Right forelimb (tissue), 1 donor: ENCODE measurements at places on chromosomes 3 and 15.

- DNase-seq = no peak
Measured at GRCh38 chr3:155312781-155313180, 19.3 kb upstream of the STRIT1 start.

DNA sequence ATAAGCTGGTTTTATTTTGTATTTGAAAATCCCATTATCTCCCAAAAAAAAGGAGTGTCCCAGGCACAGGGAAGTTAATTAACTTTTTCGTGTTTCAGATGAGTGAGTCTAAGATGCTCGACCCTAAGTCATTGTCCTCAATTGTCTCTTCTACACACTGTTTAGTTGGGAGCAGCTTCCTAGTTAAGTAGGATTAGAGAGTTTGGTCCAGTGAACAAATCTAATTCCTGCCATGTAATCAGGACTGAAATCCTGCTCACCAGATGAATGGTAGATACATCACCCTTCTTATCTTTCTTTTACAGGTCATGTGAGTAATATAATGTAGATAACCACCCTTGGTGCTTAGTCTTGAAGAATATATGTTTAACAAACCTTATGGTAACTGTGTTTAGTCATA, 228.9 kb upstream of the MANF start:
- DNase-seq = no peak

GRCh38 chr15:92531406-92531805, 124.2 kb downstream of the FAM174B start:
- DNase-seq = no peak

GRCh38 chr3:128482666-128483656, 10.0 kb downstream of the GATA2 start:
- no peak for DNase-seq

GRCh38 chr3:39170461-39170860, 17.1 kb upstream of the CSRNP1 start:
- no peak for DNase-seq

DNA sequence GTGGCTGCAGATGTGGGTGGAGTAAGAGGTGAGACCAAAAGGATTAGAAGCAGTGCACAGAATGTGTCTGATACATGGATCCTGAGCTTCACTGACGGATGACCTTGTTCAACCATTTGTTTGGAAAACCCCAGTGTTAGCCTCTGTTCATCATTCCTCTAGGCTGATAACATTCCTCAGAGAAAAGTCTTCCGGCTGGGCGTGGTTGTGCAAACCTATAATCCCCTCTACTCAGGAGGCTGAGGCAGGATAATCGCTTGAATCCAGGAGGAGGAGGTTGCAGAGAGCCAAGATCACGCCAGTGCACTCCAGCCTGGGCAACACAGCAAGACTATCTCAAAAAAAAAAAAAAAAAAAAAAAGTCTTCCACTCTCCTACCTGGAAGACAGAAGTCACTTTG, 23.1 kb upstream of the CHD2 start:
- DNase-seq = no peak

GRCh38 chr15:82999905-83000671, 11.4 kb downstream of the C15orf40 start:
- no peak for DNase-seq

- DNase-seq = peak; percentile 72
Measured at GRCh38 chr3:51955893-51956770, 951 bp downstream of the GPR62 start.

- DNase-seq = no peak
Measured at GRCh38 chr3:14775563-14775962, 43.2 kb upstream of the FGD5 start.

GRCh38 chr3:113952921-113953320, 5.1 kb downstream of the ZDHHC23 start:
- DNase-seq = no peak

- no peak for DNase-seq
Measured at GRCh38 chr3:94065122-94065521, 2.3 kb downstream of the NSUN3 start.

GRCh38 chr3:116579840-116580239, 129.7 kb upstream of the TUSC7 start:
- no peak for DNase-seq

GRCh38 chr3:81837071-81837593, 75.7 kb upstream of the GBE1 start:
- no peak for DNase-seq

- DNase-seq = no peak
Measured at GRCh38 chr3:172003146-172003545, 36.2 kb upstream of the FNDC3B start.

- DNase-seq = no peak
Measured at GRCh38 chr3:59440285-59441028, 390.6 kb upstream of the CFAP20DC start.

- DNase-seq = no peak
Measured at GRCh38 chr15:74782259-74783071, 585 bp downstream of the CSK start.

- no peak for DNase-seq
Measured at GRCh38 chr3:134086616-134087015, 56.9 kb upstream of the SLCO2A1 start.

GRCh38 chr3:9151240-9151639, 98.2 kb downstream of the SRGAP3 start:
- DNase-seq = no peak

DNA sequence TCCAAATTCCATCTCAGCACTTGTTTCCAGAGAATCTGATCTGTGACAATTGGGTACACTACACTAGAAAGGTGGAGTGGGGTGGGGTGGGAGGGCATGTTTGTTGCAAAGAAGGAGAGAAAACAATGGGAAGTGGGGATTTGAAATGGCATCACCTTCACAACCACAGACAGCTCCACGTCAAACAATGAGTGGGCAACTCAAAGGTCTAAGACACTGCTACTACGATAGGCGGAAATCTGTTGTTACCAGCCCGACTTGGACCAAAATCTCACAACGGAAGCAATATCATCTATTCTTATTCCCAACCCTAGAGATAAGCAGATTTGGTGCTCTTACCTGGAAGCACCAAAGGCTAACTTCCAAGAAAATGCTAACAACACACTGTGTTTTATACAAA, 3.3 kb downstream of the CYP19A1 start:
- no peak for DNase-seq

DNA sequence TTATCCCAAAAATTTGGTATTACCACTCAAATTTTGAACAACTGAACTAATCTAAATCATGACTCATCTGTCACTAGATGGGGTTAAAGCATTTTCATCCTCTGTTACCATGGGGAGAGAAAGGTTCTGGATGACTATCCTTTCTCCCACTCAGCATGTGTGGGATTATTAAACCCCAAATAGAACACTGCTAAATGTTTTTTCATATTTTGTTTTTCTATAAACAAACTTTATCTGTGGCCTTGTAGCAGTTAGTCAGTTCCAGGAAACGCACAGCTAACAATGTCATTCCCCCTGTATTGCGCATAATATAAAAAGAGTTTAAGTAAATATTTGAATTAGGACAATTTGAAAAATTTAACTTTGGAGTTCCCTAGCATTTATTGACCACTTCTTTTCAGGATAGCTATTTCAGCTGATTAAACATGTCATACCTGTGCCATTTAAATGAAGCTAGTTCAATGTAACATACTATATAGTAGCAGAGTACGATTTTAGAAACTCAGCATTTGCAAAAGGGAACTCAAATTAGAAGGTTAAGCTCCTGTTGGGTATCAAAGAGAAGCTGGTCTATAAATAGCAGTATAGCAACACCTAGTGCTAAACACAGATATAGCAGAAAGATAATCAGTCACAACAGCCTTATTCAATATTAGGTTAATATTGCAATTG, 9.2 kb upstream of the TMEM212 start:
- no peak for DNase-seq

DNA sequence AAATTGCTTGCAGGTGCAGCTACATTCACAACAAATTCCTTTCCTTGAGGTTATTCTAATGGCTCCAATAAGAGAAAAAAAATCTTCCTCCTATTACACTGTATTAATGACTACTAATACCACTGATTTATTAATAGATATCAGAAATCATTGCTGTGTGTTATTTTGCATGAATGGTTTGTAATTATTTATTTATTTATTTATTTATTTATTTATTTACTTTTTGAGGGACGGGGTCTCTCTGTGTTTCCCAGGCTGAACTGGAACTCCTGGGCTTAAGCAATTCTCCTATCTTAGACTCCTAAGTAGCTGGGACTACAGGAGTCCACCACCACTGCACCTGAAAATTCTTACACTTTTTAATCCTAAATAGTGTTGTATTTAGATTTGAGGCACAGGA, 390.4 kb downstream of the SI start:
- no peak for DNase-seq

- DNase-seq = no peak
Measured at GRCh38 chr15:59169251-59169708, 37.4 kb upstream of the LDHAL6B start.

GRCh38 chr3:138397983-138398382, 36.4 kb upstream of the ESYT3 start:
- DNase-seq = no peak

- peak; percentile 81 for DNase-seq
Measured at GRCh38 chr15:33547876-33548275, 237.1 kb downstream of the RYR3 start.

- DNase-seq = no peak
Measured at GRCh38 chr15:92277776-92278175, 115.9 kb upstream of the ST8SIA2 start.

DNA sequence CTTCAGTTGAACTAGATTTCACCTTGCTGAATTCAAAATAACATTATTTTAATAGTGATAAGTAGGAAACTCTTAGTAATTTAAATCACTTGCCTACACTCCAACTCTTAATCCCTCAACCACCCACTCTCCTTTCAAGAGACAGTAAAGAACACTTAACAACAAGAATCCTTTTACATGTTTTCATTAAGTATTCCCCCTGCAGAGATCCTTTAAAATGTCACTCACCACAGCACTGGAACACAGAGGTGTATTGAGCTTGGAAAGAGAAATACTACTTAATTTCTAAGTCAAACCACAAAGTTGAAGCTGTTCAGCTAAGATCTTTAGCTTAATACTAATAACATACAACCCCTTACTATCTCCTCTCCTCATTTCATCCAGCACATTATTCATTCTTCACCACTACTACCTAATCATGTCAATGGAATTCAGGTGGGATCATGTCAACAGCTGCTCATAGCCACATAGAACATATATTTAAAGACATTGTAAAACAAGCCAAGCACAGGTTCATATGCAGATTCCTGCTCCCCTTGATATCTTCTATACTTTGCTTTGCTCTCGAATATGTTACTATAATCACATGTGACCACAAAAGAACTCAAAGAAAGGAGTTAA, 40.5 kb downstream of the IMPG2 start:
- DNase-seq = no peak

DNA sequence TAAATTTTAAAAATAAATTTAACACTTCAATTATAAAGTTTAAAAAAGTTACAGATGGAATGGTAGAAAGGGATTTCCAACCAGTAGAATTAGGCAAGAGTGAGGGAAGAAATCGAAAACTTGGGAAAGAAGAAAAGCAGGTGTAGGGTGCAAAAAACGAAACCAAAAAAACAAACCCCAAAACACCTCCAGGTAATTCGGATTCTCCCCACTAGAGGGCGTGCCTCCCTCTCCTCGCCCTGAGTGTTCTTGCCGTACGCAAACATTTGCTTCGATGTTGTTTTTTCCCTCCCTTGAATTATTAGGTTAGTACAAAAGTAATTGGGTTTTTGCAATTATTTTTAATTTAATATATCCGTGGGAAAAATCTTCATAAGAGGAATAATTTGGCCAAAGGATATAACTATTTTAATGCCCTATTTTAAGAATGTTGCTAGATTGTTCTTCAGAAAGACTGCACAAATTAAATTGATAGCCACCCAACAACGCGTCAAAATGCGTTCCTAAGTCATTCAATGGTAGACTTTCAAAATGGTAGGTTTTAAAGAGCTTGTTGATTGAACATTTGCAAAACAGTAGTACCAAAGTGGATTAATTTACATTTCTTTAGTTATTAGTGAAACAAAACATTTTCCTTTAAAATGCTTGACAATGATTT, 63.7 kb downstream of the SLC30A4 start:
- DNase-seq = peak; percentile 80

DNA sequence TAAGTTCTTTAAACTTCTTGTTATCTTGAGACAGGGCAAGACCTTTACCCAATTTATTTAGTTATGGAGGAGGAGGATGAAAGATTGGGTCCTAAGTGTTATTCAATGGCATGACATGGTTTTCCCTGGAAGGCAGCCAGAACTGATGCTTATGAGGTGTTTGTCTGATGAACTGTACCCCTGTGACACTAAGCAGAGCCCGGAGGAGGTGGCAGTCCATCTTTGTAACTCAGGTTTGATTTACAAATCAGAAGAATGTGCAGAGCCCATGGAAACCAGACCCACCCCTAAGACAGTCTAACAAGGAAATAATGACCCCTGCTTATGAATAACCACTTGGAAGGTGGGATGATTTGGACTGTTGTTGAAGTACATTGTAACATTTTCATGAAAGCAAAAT, 878.6 kb upstream of the NR2F2 start:
- no peak for DNase-seq

- DNase-seq = no peak
Measured at GRCh38 chr3:45814322-45814721, 18.0 kb upstream of the SLC6A20 start.

DNA sequence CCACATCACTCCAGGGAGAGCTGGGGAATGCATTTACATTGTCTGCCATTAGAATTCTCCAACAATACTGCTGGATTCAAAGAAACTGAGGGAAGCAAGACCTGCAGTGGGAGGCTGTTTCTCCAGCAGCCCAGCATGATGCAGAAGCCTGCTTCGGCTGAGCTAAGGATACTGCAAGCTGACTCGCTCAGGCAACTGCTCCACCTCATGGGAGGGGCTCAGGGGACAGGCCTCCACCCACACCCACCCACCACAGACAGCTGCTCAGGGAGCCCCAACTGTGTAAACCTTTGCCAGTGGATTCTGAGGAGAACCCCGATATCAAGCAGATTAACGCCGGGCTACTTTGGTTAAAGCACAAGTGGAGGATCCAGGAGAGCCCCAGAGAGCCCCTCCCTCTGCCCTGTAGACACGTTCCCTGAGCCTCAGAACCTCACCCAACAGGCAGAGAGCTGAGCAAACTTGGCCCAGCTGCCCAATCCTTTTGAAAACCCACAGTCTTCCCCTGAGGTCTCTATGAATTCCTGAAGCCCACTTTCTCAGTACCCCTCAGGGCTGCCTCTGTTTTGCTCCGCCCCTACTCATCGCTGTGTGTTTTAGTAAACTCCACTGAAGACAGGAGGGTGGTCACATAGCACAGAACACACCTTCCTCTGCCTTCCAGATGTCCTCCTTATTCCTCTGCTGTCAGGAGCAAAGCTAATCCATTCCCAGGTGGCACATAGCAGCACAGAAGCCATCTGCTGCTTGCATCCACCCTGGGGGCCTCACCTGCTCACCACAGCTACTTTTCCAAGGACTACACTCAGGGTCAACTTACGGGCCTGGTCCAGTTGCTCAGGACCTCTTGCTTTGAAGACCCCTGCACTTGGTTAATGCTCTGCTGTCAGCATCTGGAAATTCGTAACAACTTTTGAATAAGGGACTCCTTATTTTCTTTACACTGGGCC, 269.0 kb downstream of the ABHD5 start:
- DNase-seq = no peak

- DNase-seq = no peak
Measured at GRCh38 chr3:66998904-66999235, 763 bp downstream of the KBTBD8 start.
